ENCODE measurements at places on chromosomes 7 and 10.

DNA sequence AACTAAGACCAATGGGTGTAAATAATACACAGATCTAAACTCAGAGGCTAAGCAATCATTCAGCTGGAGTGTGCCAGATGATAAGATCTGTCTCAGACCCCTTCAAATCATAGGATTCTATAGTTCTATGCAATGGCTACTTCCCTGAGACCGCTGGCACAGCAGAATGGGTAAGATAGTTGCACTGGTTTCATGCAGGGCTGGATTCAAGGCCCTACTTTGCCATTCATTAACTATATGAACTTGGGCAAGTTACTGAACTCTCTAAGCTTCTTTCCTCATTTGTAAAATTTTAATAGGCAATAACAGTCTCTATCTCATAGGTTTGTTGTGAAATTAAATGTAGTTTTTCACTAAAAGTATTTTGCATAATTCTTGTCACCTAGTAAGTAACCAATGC, 62.0 kb downstream of the TFEC start:
- DNase-seq: no peak

DNA sequence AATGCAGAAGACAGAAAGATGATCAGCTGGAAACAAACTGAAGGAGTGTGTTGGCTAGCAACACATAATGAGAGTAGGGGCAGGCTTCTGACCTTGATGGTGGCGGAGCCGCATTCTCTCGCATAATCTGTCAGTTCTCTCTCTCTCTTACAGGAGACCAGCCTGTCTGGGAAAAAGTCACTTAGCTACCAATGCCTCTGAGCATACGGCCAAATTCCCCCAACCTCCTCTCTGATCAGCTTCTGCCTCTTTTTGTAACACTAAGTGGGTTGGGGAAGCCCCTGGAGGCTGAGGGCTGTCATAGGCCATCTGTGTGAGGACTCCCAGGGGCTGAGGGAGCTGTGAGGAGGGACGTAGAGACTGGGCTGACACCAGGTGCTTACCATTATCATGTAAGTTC, 104.6 kb downstream of the HIPK2 start:
- DNase-seq: peak; percentile 81

- DNase-seq: peak; percentile 11
These were observed 111.5 kb downstream of the NPY start for GRCh38 chr7:24395512-24395911.

GRCh38 chr10:35426657-35427056, 90.3 kb downstream of the CCNY start:
- no peak for DNase-seq

DNA sequence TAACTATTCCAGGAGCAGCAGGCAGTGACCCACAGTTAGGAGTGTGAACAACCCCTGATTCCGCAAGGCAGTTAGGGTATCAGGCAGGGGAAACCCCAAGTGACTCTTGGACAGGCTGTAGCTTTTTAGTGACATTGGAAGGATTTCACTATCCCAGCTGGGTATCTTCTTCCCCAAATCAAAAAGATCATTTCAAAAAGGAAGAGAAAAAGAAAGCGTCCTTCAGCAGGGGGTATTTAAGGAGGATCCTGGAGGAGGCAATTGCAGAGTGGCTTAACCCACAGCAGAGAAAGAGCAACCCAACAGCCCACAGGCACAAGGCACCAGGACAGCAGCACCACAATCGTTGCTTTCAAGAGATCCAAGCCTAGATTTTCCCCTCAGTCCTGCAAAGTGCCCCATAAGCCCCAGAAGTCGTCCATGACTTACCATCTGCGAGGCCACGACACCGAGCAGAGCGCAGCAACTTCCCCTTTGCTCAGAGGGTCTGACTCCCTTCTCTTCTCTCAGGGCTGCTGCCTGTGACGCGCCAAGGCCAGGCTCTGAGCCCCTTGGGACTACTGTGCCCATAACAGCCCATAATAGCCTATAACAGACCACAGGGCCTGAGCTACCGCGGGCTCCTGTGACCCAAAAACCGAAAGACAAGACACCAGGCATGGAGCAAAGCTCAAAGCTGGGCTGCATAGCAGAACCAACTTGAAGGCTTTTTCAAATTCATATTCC, 19.8 kb downstream of the PIK3AP1 start:
- no peak for DNase-seq

- DNase-seq: no peak
These were observed 197.6 kb downstream of the DIP2C start for GRCh38 chr10:491667-492424.

DNA sequence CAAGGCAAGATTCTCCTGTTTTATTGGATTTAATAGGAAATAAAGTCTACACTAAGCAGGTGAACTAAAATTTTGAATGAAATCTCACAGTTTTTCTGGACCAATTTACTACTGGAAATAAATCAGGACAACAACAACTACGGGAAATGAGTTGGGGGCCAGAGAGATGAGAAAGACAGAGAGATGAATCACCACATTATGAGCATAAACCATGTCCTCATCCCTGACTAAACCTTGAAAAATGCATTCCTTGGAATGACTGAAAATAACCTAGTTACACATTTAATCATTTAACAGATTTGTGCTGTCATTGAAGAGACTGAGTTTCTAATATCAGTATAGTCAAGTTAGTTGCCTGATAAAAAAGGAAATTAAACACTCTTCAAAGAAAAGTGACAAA, 608.4 kb upstream of the KCND2 start:
- no peak for DNase-seq

- peak; percentile 2 for DNase-seq
These were observed at the start of gene BICC1 for GRCh38 chr10:58512491-58513187. Gene BICC1, plus strand, starts transcription at chr10:58512872. Its CDS starts 272 bp downstream, at chr10:58513144.

DNA sequence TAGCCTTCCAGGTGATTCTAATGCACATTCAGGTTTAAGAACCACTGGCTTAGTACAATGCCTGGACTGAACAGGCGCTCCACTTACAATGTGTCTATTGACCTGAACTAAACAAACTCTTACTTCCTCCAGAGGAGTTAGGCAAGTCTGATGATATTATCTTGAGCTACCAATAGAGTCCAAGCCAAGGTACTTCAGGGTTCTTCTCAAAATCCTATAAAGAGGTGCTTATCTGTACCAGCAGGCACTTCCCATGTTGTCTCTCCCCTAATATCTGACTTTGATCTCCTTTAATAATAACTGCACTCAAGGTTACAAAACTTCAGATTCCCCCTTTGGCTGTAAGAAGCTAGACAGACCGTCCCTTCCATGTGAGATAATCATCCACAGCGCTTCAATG, 157.0 kb upstream of the SVIL start:
- DNase-seq: no peak

- DNase-seq: peak; percentile 1
These were observed 146.2 kb downstream of the ZFAND4 start for GRCh38 chr10:45526309-45526905.

GRCh38 chr10:12938271-12938670, 63.2 kb downstream of the CCDC3 start:
- DNase-seq: no peak

GRCh38 chr7:23931633-23932032, 221.6 kb downstream of the STK31 start:
- DNase-seq: peak; percentile 51

DNA sequence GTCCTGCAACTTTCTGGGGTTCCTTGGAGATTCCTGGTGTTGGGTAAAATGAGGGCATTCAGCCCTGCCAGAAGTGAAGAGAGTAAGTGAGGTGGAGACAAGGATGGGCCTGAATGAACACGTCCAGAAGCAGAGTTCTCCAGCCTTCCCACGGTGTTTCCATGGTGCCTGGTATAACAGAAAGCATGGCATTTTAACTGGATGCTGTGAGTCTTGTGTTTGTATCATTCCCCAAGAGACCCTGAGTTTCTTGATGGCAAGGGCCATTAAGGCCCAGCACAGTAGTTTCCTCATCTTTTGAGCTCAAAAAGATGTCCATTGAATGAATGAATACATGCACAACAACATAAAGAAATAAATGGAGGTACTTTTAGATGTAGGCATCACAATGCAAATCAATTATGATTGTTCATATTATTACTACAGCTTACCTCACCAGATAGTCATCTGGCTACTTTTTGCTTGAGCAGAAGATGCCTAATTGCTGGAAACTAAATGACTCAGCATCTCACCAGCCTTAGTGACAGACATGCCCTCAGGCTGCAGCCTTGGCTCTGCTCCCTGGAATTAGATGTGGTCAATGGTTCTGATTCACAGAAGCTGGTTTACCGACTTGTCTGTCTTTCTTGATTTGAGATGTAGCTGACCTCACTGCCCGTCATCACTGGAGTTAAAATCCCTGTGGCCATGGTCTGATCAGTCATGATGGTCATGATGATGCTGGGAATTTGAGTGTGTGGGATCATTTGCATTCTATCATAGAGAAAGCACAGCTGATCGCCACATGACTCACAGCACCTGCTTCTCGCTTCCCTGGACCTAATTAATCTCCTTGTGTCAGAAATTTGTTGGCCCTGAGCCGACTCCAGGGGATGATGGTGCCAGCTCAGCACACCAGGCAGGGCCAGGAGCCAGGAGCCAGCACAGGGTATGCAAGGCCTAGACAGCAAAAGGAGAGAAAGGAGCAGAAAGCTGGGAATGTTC, 83.9 kb downstream of the CXCL12 start:
- peak; percentile 70 for DNase-seq

DNA sequence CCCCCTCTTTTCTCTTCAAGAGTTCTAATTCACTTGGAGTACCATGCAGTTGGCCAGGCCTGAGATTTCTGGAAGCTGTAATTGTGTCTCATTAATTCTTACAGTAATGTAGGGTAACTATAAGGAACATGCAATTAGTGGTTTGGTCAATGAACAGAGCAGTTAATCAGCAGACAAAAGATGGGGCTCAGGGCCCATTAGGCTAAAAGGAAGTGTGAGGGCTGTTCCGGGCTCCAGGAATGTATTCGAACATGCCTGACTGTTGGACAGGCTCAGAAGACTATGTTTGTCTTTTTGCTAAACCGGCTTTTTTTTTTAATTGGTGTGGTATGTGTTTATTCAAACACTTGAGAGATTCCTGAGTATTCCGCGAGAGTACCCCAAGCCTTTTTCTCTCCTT, 42.5 kb upstream of the FZD8 start:
- DNase-seq: no peak

GRCh38 chr7:141291541-141291940, 217.7 kb downstream of the TMEM178B start:
- DNase-seq: no peak

DNA sequence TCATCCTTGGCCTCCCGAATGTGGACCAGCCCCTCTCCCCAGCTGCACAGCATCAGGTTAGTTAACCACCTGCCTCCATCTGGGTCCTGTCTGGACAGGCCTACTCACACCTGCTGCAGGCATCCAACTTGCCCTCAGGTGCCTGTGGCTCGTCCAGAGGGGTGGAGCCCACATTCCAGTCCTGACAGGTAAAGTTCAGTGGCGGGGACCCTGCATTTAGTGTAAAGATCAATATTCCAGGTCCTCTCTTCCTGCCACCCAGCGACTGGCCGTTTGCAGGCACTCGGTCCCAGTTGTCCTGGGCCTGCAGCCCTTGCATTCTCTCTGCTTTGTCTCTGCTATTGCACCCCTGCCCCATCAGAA, 15.0 kb downstream of the HTRA1 start:
- DNase-seq: peak; percentile 56

- DNase-seq: no peak
These were observed 198.2 kb downstream of the PON1 start for GRCh38 chr7:95126053-95126709.

DNA sequence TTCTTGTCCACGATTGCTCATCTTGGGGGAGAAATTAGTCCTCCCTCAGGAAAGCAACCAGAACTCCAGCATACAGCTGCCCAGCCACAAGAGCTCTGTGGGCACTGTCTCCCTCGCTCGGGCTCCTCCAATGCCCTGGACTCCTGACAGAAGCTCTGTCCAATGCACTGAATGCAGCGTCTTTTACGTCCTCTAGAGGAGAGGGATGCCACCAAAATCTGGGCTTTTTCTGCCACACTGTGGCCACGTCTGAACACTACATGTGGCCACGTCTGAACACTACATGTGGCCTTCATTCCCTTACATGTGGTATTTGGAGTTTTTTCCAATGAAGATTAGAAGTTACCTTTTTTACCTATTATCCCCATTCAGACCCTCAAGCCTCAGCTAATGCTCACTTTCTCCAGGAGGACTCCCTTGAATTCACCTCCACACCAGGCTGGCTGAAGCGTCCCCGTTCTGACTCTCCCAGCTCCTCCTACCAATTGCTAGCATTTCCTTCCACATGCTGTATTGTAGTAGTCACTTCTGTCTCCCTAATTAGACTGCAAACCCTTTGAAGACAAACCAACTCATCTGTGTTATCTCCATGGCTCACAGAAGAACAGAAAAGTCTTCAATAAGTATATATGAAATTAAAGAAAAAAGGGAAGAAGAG, 134.3 kb upstream of the PDE1C start:
- DNase-seq: peak; percentile 88

DNA sequence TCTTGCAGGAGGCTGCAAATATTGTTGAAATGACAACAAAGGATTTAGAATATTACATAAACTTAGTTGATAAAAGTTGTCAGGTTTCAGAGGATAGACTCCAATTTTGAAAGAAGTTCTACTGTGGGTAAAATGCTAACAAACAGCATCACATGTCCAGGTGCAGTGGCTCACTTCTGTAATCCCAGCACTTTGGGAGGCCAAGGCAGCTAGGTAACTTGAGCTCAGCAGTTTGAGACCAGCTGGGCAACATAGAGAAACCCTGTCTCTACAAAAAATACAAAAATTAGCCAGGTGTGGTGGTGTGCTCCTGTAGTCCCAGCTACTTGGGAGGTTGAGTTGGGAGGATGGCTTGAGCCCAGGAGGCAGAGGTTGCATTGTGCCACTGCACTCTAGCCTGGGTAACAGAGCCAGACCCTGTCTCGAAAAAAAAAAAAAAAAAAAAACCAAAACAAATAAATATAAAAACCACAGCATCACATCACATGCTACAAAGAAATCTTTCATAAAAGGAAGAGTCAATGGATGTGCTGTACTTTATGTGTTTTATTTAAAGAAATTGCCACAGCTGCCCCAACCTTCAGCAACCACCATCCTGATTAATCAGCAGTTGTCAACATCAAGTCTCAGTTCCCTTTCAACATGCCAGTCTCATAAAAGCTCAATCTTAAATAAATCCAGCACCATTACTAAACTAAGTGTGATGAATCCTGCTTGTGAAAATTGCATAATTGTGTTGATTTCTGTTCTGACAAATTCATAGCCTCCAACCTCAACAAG, 83.2 kb upstream of the MBL2 start:
- no peak for DNase-seq

- no peak for DNase-seq
These were observed 1.7 kb upstream of the TBX20 start for GRCh38 chr7:35255443-35256255.

Data from NCI-H2171 treated with DMSO at 0.1 percent for 48 hours (cell line).